Activated B cell treated with CpG ODN at 0.5 μM for 24 hours (primary cell): ENCODE measurements at places on chromosomes 13 and 19. TPM values are rescaled to one million over a fixed set of nuclear protein-coding genes. Genes with fewer than 3 reads are reported as not detected.

DNA sequence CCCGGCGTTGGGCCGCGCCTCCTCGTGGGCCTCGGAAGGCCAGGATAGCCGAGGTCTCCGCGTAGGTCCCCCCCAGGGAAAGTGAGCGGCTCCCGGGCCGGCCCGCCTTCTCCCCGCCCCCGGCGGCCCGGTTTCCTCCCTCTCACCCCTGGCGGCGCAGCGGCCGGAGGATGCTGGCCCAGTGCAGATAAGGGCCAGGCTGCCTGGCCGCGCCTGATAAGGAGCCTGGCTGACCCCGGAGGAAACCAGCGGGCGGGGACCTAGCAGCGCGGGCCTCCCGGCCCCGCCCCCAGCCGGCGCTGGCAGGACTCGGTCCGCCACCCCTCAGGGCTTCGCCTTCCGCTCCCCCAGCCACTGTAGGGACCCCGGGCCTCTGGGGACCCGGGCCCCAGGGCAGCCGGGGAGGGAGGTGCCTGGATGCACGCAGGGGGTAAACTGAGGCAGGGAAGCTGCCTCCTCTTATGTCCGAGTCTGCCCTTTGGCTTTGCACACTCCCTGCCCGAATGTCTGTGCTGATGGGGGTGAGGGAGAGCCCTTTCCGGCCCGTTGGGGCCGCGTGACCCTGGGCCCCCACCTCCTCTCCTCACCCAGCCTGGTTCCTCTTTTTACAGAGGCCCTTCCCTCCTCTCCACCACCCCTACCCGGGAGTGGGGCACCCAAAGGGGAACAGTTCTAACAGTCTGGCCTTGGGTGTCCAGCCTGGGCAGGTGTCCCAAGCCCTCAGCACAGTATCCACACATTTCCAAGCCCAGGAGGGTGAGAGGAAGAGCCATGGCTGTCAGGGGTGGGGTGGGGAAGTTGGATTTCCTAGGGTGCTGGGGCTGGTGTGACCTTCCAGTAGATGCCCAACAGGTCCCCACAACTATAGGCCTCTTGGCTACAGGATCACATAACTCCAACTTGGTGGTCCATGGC, at the start of gene LYL1:
Gene LYL1 (minus strand): TSS at position 193 of the 915 bp plus-strand sequence. CDS start 1,687 bp downstream, outside the sequence.
- DNase-seq, result peak; percentile 85

The DLL3 gene
- 0.53 and 0.73 TPM in 2 replicates for total RNA-seq

- no peak for DNase-seq
Observed at GRCh38 chr13:22047785-22048104, 376.9 kb downstream of the FGF9 start.

DNA sequence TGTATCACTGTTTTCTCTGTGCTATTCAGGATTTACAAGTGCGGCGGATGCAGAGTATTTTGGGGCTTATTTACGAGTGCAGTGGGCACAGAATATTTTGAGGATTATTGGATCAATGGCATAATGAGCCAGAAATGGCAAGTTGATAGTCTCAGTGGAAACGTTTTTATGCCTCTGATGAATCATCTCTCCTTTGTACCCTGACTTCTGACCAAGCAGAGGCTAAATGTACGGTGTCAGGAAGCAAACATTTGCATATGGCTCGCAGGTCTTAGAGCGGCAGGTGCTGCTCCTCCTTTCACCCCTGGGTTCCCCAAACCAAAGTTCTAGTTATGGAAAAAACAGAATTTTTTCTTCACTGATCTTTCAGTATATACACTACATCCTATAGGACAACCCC, 94.5 kb downstream of the LIG4 start:
- no peak for DNase-seq

GRCh38 chr13:75694722-75695121, 58.6 kb downstream of the LMO7 start:
- DNase-seq, result no peak

GRCh38 chr19:10976131-10976892, 15.5 kb downstream of the SMARCA4 start:
- no peak for DNase-seq

The CNFN gene
- 1.00 and 2.4 TPM in 2 replicates for total RNA-seq

- DNase-seq, result no peak
Observed at GRCh38 chr13:19052180-19052579, 129.4 kb downstream of the TUBA3C start.

DNA sequence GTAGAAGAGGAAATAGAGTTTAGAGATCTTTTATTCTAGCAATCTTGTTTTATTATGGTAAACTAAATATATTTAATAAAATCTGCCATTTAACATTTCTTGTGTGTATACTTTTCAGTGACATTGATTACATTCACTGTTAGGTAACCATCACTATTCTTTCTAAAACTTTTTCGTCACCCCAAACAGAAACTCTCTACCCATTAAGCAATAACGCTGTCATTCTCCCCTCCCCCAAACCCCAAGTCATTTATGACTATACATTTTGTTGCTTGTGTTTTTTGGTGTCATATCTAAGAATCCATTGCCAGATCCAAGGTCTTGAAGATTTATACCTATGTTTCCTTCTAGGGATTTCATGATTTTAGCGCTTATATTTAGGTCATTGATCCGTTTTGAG, 10.6 kb downstream of the URI1 start:
- DNase-seq, result no peak

The ARL11 gene
- 9.5 and 10.7 TPM in 2 replicates for total RNA-seq

The C19orf33 gene
- 0.58 TPM in 1 of 2 replicates, not detected in the other for total RNA-seq

The LRRC4B gene
- total RNA-seq, result not detected in 2 replicates

DNA sequence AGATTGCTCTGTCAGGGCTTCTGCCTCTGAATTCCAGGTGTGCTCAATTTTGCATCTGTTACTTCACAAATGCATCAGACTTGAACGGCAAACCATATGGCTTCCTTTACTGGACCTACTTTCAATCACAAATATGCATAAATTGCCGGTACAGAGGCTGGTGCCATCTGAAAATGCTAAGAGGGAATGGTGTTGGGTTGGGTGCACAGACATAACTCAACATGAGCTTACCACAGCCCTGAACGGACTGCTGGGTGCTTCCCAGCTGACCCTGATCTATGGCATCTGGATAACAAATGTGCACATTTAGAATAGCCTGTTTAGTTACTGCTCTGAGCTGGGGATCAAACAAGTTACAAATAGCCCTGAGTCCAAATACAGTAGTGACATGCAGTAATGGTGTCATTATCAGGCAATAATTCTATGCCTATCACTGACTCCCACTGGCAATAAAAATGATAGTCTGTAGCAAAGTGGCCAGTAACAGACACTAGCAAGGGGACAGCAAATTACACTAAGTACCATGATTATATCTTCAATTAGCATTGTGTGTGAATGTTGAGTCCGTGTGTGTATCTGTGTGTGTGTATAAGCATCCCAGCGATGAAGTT, 927.3 kb downstream of the DIAPH3 start:
- DNase-seq, result no peak

GRCh38 chr19:14166999-14167575, 30.7 kb upstream of the ASF1B start:
- DNase-seq, result no peak

The F10 gene
- total RNA-seq, result not detected in 2 replicates

The CEACAM8 gene
- not detected in 2 replicates for total RNA-seq

DNA sequence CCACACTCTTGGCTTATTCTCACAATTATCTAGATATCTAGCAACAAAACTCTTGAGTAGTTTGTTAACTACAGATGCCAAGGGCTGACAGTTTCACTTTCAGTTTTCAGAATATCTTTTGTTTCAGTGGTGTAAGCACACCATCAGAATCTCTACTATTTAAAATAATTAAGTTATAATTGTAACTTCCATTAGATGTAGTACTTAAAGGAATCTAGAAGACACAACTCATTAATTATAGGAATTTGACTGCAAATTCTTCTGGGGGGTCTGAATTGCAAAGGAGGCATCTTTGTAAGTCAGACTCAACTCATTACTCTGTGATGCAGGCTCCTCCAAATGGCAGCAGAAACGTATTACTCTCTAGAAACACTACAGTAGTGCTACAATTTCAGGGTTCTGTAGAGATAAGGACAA, 44.9 kb upstream of the USPL1 start:
- no peak for DNase-seq
